Activated gamma-delta T cell treated with anti-CD3 and anti-CD28 coated beads, Interleukin-2, amount 50 U/mL, for 16 hours (primary cell): ENCODE measurements at places on chromosomes 4 and X.

DNA sequence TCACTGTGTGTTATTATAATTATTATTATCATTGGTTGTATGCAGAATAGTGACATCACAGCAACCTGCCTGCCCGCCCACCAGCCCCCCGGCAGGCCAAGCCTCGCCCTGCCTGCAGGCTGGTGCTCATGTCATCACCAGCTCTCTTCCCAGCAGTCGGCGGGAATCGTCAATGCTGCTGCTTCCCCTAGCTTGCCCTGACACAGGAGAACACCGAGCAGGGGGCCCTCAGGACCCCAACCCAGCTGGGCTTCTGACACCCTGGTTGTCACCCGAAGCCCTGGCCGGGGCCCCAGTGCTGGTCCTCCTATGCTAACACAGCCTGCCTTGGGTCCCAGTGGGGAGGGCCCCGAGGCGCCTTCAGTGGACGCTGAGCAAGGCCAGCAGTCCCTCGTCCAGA, 100.6 kb downstream of the PPP2R2C start:
- DNase-seq, result no peak

DNA sequence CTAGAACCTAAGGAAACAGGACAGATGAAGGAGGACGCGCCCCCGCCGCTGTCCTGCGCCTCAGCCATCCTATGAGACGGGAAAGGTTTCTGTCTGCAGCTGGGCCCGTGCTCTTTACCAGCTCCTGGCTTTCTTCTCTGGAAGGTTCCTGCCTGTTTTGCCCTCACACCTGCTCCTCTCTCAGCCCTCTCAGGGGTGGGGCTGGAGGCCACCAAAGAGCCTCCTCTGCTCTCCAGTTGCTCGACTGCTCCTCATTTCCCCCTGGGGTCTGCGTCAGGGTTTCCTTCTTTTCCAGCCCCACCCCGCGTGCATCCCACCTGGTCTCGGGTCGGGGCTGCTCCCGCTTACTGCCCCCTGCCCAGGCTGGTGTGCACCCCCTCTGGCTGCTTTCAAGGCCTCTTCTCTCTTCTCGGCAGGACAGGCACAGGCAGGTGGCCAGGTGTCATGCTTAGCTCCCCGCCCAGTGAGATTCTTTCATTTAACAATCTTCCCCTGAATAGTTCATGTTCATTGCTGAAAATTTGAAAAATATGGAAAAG, 4.6 kb downstream of the HTT-AS start:
- no peak for DNase-seq

GRCh38 chr4:35541888-35542213, 702.5 kb downstream of the ARAP2 start:
- DNase-seq, result no peak

- DNase-seq, result no peak
Measured at GRCh38 chrX:20971250-20971649, 403.0 kb upstream of the CNKSR2 start.

DNA sequence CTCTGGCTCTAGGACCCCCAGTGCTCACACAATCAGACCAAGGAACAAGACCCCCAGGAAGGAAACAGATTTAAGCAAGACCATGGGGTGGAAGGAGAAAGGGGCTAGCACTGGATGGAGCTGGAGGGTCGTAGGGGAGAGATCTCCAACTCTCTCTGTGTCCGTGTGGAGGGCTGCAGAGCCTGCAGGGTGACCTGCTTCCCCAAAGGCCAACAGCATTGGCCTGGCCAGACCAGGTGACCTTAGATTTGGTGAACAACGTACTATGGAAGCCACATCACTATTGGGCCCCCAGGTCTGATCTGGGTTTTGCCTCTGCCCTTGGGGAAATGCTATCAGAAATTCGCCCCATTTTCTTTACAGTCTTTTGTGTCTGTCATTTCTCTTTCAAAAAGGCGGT, 26.0 kb downstream of the NLGN3 start:
- no peak for DNase-seq

DNA sequence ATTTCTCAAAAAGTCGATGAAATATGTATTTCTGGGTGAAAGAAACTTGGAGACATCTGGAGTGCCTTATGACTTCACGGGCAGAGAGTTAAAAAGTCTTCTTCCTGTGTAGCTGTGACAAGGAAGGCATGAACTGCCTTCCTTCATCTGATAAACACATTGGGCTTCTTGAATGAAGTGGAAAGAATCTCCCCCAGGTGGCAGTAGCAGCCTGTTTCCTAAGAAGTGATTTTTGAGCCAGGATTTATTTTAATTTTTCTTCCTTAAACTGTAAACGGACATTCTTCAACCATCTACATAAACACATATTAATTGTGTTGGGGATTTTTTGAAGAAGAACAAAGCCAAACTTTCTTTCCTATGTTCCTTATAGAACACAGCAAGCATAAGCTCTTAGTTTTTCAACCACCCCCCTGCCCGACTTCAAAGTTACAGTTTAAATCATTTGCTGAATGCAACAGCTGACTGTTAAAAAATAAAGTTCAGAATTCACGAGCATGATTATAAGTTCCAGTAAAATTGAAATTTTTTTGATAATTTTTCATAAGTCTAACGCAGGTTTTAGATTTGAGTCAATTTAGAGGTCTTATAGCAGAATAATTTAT, 980 bp upstream of the GIMD1 start:
- no peak for DNase-seq

DNA sequence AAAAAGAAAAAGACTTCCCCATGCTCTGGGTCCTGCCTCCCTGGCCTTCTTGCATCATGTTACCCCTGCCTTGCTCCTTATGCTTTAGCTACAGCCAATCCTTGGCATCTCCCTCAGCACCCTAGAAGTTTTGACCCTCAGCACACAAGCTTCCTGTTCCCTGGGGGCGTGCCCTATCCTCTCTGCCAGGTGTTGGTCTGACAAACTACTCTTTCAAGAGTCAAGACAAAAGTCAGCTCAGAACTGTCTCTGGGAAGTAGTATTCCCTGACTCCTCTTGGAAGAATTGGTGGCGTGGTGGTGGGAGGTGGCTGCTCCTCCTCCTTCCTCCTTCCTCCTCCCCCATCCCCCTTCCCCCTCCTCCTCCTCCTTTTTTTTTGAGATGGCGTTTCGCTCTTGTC, 41.0 kb downstream of the PRPS1 start:
- no peak for DNase-seq

DNA sequence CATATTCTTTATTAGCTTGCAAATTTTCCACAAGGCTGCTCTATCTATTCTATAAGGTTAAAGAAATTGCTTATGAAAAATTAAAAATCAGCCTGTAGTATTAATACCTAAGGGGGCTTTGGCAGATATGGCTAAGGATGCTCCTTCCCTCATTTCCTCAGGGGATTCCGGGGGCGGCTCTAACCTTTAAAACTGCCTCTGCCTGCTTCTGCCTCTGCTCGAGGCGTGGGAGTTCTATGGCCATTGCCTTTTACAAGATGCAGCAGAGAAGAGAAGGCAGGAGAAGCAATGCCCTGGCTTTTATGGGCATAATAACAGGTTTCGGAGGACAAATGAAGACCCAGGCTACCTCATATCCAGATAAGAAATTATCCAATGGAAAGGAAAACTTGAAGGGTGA, 8.6 kb upstream of the CDKN2AIP start:
- no peak for DNase-seq

GRCh38 chr4:98501383-98501782, 157.0 kb downstream of the TSPAN5 start:
- no peak for DNase-seq

DNA sequence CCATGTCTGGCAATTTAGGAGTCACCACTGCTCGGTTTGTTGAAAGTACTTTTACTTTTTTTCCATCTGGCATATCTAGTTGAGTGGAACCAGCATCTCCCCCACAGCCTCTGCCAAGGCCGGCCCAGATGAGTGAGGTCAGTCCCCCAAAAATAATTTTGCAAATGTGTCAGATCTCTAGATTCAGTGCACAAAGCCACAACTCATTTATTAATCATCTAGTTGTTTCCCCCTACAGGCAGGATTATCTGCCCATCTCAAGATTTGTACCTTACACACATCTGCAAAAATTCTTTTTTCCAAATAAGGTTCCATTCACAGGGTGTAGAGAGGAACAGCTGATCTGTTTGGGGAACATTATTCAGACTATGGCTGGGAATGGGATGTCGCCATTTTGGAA, 174.0 kb upstream of the MXRA5 start:
- DNase-seq, result no peak

GRCh38 chrX:39935411-39936064, 162.2 kb downstream of the BCOR start:
- no peak for DNase-seq

DNA sequence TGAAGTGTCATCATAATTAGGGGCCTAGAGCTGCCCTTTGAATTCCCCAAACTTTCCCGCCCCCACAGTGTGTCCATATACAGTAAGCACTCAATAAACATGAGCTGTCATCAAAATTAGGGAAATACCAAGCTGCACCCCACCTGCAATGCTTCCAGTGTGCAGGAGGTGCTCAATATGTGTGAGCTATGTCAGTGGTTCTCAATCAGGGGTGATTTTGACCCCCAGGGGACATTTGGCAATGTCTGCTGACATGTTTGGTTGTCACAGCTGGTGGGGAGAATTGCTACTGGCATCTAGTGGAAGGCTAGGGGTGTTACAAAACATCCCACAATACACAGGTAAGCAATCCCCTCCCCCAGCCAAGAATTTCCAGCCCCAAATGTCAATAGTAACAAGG, 748 bp downstream of the CFP start:
- DNase-seq, result no peak

- no peak for DNase-seq
Measured at GRCh38 chr4:183968502-183968901, 63.4 kb downstream of the STOX2 start.

DNA sequence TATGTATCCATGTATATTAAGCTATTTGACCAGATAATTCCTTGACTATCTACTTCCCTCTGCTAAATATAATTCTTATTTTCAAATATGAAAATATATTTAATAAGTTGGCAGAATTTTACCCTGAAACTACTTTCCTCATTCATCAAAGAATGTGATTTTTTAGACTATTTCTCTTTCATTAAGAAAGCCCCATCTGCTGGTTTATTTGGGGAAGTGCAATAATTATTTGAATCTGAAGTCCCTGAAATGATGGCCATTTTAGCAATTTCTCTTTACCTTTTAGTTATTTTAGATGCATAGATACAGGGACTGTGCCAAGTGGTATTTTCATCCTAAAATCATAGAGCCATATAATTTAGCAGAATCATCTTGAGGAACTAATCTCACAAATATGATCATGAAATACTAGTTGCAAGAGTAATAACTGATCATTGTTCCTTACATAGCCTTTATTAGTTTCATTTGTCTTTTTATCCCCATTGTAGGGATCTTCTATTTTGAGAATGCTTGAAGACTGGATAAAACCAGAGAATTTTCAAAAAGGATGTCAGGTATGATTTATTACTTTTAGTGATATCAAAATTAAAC, 39.0 kb downstream of the ENPEP start:
- DNase-seq, result no peak

DNA sequence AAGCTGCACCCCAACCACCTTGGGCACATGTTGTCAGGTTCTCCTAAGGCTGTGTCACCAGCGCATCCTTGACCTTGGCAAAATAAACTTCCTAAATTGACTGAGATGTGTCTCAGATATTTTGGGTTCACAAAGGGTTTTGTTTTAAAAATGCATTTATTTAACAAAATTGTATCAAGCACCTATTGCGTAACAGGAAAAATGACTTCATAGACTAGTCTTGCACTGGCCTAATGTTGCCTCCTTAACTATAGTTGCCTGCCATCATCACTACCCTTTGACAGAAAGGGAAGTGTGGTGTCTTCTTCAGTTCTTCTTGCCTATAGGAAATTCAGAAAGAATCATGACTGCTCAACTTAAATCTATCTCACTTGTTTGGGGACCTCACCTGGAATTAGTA, 374.2 kb downstream of the SH2D1A start:
- no peak for DNase-seq

GRCh38 chr4:186949847-186950246, 226.2 kb upstream of the FAT1 start:
- no peak for DNase-seq

DNA sequence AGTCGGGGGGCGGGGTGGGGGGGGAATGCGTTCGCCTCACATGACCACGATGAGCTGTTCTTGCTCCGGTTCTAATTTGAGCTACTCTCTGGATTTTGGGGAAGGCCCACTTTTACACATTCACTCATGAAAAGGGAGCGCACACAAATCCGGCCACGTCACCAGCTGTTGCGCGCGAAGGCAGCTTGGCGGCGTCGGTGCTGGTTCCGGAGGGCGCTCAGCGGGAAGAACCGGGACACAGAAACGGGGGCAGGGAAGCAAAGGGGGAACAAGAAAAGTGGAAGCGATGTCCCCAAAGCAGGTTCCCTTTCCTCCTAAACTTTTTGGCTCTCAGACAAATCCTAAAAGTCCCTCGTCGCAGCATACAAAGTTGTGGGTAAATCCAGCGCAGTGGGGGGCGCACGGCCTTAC, 605 bp downstream of the ANXA5 start:
- no peak for DNase-seq

DNA sequence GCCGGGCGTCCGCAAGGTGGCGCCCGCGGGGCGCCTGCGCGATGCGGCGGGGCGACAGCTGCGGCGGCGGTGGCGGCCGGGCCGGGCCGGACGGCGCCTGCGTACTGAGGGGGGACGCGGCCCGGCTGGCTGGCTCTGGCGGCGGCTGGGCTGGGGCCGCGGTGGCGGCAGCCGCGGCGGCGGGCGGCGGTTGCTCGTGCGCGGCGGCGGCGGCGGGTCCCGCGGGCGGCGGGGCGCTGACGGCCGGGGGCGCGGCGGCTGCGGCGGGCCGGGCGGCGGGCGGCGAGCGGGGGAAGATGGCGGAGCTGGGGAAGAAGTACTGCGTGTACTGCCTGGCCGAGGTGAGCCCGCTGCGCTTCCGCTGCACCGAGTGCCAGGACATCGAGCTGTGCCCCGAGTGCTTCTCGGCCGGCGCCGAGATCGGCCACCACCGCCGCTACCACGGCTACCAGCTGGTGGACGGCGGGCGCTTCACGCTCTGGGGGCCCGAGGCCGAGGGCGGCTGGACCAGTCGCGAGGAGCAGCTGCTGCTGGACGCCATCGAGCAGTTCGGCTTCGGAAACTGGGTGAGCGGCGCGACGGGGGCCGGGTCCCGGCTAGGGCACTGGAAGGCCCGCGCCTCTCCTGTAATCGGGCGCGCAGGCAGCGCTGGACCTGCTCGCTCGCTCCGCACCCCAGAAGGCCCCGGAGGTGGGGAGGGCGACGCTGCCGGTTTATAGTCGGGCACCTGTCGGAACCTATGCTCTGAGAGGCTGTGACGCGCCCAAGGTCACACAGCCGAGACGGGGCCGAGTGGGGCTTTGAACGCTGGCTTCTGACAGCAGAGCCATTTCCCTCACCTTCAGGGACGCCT, at the start of gene TADA2B:
TSS of gene TADA2B (plus strand) at position 89 of the 853 bp plus-strand sequence. CDS start at position 297, 208 bp downstream.
- peak; percentile 26 for DNase-seq

- no peak for DNase-seq
Measured at GRCh38 chr4:154018659-154019058, 229.8 kb upstream of the SFRP2 start.

GRCh38 chrX:11375614-11376119, 82.5 kb downstream of the AMELX start:
- no peak for DNase-seq
